Myocyte (in vitro differentiated cells): ENCODE measurements at places on chromosomes 16 and 17. TPM values are rescaled to one million over a fixed set of nuclear protein-coding genes. Genes with fewer than 3 reads are reported as not detected.

JPT2 gene
- total RNA-seq: 20.1 and 24.7 TPM in 2 replicates

MED1 gene
- 20.8 and 22.2 TPM in 2 replicates for total RNA-seq

FBXW10 gene
- total RNA-seq: 0.13 TPM in 1 of 2 replicates, not detected in the other

SLC6A2 gene
- not detected in 2 replicates for total RNA-seq

- no peak for DNase-seq
These were observed 10.5 kb upstream of the ALDOA start for GRCh38 chr16:30054959-30055553.

DNA sequence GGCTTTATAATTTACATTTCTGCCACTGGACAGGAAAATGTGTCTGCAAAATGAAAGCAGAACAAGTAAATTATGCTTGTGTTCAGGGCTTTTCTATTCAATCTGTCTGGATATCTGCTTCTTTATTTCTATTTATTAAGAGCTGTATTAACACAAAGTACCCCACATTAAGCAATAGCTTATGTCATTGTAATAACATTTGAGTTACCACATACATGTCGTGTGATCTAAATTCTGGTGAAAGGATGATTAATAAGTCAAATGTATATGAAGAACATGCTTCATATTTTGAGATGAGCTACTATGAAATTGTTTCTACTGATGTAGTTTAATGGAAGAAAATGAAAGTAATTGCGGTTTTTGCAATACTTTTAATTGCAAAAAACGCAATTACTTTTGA is 238.2 kb downstream of the KCNJ2 start:
- DNase-seq: no peak

GRCh38 chr16:50842013-50842505 is 100.2 kb downstream of the CYLD start:
- DNase-seq: no peak

- no peak for DNase-seq
These were observed 28.8 kb downstream of the ATP2C2 start for GRCh38 chr16:84397090-84397489.

- no peak for DNase-seq
These were observed 111.4 kb downstream of the METRNL start for GRCh38 chr17:83190601-83191387.
